ENCODE measurements at places on chromosomes 13 and 19.

DNA sequence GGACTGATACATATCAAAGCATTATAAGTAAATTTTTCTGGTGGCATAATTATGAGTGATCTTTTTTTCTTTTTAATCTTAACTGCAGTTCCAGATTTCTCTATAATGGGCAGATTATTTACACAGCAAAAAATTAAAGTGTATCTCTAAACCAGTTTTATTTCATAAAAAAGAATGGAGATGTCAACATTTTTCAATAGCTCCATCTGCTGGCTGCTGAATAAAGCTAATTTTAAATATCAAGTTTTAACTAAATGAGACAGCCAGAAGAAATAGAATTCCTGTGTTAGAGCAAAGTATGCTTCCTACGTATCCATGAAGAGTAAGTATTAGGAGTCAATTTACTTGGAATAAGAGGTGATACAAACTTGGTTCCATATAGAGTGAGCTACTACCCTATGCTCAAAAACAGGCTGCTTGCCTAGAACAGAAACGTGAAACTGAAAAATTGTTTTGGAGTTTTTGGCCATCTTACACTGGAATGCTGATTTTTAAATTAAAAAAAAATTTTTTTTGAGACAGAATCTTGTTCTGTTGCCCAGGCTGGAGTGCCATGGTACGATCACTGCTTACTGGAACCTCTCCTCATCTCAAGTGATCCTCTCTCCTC, 5.0 kb upstream of the PDS5B start:
- DNase-seq, result peak; percentile 67

- DNase-seq, result no peak
These were observed 34.7 kb downstream of the PHF11 start for GRCh38 chr13:49530457-49530856.

DNA sequence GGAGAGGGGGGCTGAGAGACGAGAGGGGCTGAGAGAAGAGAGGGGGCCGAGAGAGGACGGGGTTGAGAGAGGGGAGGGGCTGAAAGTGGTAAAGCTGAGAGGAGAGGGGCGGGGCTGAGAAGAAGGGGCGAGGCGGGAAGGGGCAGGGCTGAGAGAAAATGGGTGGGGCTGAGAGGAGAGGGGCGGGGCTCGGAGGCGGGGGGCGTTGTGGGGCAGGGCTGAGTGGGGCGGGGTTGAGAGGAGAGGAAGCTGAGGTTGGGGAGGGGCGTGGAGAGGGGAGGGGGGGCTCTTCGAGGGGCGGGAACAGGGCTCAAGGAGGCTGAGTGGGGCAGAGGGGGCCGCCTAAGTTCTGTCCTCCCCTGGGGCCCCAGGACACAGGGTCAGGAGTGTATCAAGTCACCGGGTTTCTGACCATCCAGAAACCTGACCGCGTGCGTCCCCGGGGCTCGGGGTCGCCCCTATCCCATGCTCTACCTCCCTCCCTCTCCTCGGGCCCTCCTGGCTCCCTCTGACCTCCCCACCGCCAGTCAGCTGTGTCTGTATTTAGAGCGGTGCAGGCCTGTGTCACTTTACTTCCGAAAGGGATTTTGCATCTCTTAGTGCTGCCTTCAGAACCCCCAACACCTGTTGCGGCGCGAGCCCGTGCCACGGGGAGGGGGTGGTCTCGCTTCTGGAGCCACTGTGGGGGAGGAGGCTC, 38.6 kb upstream of the SEMA6B start:
- DNase-seq, result no peak

GRCh38 chr13:90806016-90806615, 541.4 kb upstream of the MIR17HG start:
- no peak for DNase-seq

DNA sequence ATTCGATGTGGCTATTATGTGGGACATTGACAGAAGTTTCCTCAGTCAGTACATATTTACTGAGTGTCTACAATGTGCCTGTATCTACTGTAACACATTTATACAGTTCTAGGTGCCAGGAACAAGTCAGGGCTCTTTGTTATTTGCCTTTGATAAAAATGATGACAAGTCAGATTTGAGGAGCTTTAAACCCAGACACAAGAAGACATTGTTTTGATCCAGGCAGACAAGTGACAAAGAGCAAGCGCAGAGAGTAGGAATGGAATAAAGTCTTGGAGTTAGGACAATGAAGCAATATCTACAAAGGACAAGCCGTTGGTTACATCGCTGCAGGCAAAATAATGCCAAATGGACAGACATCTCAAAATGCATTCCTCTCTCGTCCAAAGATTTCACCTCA, 70.1 kb downstream of the ITGBL1 start:
- no peak for DNase-seq

DNA sequence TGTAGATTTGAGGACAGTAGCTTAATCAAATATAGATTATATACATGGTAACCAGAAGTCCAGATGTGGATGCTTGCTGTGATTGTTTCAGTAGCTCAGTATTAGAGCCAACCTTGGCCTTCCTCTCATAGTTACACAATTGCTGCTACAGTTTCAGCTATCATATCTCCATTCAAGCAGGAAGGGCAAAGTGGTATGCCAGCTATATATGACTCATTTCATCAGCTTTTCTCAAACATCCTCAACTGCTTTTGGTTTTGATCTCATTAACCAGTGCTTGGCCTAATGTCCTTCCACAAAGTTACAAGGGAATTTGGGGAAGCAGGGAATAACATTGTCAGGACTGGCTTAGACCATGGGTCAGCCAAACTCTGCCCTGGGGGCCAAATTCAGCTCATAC, 73.0 kb upstream of the MAB21L1 start:
- DNase-seq, result peak; percentile 51

DNA sequence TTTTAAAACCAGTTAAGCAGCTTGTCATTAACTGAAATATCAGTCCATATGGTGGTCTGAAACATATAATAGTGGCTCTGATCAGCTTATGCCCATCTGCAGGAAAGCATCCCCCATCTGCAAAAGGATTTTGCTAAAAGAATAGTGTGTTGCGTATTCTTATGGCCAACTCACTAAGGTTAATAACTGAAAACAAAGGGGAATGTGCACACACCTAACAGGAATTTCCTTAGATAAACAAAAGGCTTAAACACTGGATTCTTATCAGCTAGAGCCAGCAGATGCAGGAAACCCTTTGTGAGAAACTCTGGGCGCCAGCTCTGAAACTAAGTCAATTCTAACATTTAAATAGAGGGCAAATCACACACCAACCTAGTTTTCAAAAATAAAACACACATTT, 22.1 kb downstream of the VPS36 start:
- peak; percentile 52 for DNase-seq

DNA sequence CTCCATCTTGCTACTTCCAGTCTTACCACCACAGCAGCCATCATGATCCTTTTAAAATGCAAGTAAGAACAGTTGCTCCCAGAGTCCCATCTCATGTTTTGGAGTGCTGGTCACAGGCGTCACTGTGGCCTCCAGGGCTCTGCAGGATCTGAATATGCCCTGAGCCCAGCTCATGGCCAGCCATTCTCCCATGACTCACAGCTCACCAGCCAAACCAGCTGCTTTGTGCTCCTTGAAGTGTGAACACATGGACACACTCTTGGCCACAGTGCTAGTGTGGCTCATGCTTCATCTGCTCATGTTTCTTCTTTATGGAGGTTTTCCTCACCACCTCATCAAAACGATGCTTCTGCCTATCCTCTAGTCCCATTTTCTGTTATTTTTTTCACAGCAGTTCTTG, 466.5 kb downstream of the UQCRFS1 start:
- no peak for DNase-seq

GRCh38 chr13:74158571-74159352, 24.6 kb upstream of the KLF12 start:
- DNase-seq, result peak; percentile 15

GRCh38 chr13:108213946-108214345, 1.4 kb downstream of the LIG4 start:
- no peak for DNase-seq

GRCh38 chr13:95289020-95289444, 12.2 kb downstream of the ABCC4 start:
- no peak for DNase-seq

GRCh38 chr13:99311748-99312492, 4.7 kb upstream of the GPR183 start:
- no peak for DNase-seq

DNA sequence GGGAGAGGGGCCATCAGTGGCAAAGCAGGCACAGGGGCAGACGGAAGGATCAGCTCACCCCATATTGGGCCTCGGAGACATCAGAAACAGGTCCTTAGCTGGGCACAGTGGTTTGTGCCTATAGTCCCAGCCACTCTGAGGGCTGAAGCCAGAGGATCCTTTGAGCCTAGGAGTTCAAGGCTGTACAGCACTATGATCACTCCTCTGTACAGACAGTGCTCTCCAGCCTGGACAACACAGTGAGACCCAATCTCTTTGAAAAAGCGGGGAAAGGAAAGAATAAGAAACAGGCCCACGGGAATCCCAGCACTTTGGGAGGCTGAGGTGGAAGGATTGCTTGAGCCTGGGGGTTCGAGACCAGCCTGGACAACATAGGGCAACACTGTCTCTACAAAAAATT, 6.0 kb downstream of the SERTAD1 start:
- no peak for DNase-seq

GRCh38 chr19:310781-311496, 19.7 kb upstream of the PLPP2 start:
- no peak for DNase-seq

DNA sequence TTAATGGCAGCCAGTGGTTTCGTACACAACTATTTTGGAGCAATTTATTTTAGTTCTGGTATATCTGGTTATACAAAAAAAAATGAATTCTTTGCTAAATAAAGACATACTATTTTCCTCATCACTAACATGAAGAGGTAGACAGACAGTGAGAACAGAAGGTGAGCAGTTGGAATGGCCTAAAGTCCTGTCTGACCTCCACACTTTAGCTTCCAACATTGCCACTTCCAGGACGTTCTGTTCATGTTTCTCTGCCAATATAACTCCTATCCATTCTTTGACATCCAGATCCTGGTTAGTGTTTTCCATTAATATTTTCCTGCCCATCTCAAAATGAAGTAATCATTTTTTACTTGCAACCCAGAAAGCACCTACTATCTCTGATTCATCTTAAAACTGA, 112.9 kb upstream of the FRY start:
- no peak for DNase-seq

GRCh38 chr13:77827332-77827731, 91.3 kb downstream of the EDNRB start:
- no peak for DNase-seq

DNA sequence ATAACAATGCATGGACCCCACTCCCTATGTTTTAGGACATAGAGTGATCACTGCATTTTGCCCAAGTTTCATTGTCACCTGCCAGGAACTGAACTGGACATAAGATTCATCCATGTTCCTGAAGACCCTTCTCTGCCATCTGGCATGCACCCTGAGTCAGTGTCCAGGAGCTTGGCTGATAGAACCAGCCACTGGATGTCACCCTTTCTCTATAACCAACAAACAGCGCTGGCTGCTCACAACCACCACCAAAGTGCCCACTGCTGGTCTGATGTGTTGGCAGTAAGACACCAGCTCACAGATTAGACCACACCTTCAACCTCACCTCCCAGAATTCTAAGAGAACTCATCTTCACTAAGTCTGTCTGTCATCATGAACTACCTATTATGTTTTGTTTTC, 333.4 kb downstream of the ITGBL1 start:
- peak; percentile 76 for DNase-seq

DNA sequence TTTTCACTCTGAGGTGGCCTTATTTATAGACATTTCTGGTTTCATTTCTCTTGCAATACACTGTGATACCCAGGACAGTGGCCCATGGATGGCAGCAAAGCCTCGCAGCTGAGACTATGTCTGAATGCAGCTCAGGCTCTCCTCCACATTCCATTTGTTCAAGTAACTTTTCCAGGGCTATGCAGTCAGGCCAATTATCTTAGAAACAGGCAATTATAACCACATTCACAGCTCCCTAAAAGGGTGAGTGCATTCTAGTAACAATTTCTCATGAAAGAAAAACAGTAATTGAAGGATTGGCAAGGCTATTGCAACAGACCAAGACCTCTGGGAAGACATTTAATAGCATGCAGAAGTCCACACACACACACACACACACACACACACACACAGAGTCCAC, 264.0 kb downstream of the TBC1D4 start:
- DNase-seq, result peak; percentile 69

GRCh38 chr13:45446181-45446580, 18.6 kb upstream of the COG3 start:
- peak; percentile 76 for DNase-seq

- no peak for DNase-seq
These were observed 4.9 kb upstream of the CARM1 start for GRCh38 chr19:10866495-10866894.

- DNase-seq, result no peak
These were observed 1041.0 kb downstream of the UQCRFS1 start for GRCh38 chr19:28171983-28172382.

DNA sequence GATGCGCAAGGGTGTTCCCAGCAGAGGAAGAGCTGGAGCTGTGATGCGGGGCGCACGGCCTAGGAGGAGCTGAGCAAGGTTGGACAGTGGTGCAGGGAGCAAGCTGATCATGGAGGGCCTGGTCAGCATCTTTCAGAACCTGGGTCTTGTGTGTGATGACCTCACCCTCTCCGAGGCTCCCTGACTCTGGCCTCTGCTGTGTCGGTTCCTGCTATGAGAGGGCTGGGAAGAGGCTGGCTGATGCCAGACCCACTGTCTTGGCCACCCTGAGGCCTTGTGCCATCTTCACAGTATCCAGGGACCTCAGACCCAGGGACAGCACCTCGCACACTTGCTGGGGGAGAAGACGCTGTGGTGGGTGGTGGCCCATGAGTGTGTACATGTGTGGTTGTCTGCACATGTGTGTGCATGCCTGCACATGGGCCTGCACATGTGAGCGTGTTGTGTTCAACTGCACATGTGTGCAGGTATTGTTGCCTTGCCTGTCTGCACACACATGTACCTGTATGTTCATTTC, 16.5 kb upstream of the C13orf46 start:
- no peak for DNase-seq

DNA sequence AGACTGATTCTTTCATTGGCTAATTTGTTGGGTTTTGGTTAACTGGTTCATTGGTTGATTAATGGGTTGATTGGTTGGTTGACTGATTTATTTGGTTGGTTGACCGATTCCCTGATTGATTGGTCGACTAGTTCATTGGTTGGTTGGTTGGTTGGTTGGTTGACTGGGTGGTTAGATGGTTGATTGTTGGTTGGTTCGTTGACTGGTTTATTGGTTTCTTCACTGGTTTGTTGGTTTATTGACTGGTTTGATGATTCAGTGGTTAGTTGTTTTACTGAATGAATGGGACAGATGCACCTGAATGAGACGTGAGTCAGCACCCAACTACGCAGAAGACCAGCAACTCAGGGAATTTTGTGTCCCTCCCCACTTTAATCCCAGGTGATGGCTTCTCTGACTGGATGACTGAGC, 2.7 kb upstream of the NUP62 start:
- DNase-seq, result no peak

DNA sequence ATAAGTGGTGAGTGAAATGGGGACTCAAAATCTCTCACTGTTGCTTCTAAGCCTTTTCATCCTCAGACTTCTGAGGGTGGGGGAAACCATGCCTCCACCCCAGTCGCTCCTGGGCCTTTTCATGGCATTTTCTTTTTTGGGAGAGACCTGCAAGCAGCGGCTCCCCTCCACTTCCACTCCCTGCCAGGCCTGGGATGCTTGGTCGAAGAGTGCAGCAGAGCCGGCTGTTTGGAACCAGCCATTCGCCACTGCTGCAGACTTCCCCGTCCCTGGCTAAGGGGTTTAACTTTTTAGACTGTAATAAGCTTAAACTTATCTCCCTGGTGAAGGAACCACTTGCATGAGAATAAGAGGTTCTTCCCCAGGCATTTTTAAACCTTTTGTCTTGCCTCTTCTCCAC, 617.2 kb downstream of the PCDH9 start:
- no peak for DNase-seq

- DNase-seq, result peak; percentile 98
These were observed 4.2 kb upstream of the SPACA6 start for GRCh38 chr19:51688671-51689571.

All from choroid plexus epithelial cell (primary cell).